ENCODE measurements at places on chromosomes 5 and 9.

GRCh38 chr5:61732369-61732768 lies 400.3 kb downstream of the ZSWIM6 start:
- no peak for DNase-seq

- no peak for DNase-seq
Observed at GRCh38 chr5:143086908-143087637, 316.4 kb downstream of the NR3C1 start.

DNA sequence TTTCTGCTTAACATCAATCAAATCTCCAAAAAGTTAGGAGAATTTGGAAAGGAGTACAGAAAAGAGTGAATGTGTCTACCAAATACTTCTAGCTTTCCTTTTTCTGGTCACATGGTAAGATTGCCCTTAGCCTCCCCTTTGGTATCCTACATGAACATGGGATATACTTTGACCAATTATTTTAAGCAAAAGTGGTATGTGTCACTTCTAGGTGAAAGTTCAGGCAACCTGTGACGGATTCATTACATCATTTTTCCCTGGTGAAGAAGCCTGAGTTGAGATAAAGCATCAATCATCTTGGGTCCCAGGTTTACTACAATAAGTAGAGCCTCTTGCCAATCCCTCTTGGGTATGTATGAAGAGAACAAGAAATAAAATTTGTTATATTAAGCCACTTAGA lies 419.2 kb downstream of the PDE4D start:
- DNase-seq = no peak

GRCh38 chr5:64789457-64789856 lies 20.7 kb downstream of the CWC27 start:
- DNase-seq = no peak

GRCh38 chr9:104905931-104906330 lies 22.0 kb downstream of the ABCA1 start:
- DNase-seq = no peak

DNA sequence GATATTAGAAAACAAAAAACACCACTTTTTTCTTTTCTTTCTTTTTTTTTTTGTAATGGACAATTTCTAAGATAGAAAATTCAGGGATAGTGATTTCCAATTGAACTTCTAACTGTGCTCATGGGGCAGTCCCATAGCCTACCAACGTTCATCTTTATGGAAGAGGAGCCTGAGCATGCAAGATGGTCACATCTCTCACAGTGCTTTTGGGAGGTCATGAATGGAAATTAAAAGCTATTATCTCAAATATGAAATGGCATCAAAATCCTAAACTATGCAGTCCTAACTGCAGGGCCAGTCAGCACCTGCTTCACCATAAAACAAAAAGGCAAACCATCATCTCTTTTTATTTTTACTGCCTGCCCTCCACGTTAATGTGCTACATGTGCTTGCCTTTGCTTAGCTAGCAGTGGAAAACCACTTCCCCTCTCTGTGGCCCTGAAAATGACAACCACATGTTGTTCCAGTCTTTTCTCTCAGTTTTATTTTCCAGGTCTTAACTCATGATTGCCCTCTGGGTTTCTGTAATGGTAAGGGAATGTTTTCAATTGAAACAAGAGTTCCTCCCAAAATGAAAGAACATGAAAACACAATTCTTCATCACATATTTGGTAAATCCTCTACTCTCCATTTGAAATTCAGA lies 16.7 kb downstream of the IFNB1 start:
- no peak for DNase-seq

DNA sequence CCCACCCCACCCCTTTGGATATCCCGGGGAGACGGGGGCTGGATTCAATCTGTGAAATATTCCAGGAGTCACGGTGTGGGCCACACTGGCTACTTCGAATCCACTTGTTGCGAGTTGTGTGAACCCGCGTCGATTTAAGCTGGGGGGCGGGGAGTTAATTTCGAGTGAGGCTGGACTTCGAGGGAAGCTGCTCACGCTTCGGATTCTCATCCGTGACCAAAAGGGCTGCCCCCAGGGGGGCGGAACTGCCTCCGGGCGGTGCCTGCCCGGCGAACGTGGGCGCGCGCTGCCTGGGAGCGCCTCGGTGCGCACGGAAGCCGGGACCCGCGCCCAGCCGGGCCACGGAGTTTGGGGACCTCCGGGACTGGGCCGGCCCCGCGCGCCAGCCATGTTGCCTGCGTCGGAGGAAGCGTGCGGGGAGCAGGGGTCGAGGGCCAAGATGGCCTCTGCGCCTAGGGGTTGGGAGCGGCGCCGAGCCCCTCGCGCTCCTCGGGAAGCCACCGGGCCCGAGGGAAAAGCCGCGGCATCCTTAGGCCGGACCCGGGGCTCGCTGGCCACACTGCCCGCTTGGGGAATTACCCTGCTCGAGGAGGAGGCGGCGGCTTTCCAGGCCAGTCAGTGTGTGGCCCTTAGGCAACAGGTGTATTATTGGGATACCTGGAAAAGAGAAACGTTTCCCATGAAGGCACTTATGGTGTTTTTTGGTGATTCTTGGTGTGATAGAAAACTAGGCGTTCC lies 975 bp downstream of the OCLN start:
- no peak for DNase-seq

Data from activated T-helper 1 cell treated with Interleukin-2 at 50 U/mL for 16 hours (primary cell).